ENCODE measurements at places on chromosomes 3 and 15.

DNA sequence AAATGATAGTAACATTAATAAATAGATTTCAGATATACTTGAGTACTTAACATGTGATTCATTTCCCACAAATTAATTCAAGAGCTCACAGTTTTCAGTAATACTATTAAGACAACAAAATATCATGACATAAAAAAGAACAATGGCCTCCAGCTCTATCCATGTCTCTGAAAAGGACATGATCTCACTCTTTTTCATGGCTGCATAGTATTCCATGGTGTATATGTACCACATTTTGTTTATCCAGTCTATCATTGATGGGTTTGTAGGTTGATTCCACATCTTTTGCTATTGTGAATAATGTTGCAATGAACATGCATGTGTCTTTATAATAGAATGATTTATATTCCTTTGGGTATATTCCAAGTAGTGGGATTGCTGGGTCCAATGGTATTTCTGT is 1012.8 kb upstream of the ALCAM start:
- DNase-seq = no peak

GRCh38 chr3:54251705-54252104 is 129.4 kb downstream of the CACNA2D3 start:
- no peak for DNase-seq

GRCh38 chr3:194871864-194872668 is 186.4 kb downstream of the FAM43A start:
- no peak for DNase-seq

GRCh38 chr3:101009386-101009785 is 16.2 kb upstream of the ABI3BP start:
- DNase-seq = no peak

DNA sequence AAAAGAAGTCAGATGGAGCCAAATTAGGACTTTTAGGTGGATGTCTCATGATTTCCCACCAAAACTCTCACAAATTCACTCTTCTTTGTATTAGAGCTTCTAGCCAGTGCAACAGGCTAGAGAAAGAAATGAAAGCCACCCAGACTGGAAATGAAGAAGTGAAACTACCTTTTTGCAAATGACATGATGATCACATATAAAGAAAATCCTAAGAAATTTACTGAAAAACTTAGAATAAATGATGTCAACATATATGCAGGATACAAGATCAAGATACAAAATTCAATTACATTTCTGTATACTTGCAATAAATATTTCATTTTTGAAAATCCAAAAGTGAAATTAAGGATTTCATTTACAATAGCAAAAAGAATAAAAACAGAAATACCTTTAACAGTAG is 110.8 kb downstream of the LRIG1 start:
- no peak for DNase-seq

DNA sequence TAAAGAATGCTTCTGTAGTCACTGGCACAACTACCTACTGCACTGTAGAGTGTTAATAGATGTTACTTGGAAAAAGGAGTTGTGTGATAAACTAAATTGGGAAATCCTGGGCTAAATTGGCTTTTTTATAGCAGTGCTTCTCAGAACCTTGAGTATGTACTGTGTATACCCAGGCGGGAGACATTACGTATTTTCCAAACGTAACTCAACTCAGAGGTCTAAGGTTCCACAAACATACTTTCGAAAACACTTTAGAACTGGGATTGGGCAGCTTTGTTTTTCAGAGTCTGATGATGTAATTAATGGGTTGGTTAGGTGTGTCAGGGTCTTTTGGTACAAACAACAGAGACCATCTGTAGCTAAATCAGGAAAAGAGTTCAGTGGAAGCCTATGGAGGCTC is 53.5 kb upstream of the CHST2 start:
- DNase-seq = no peak

GRCh38 chr3:171385086-171385485 is 75.1 kb downstream of the TNIK start:
- no peak for DNase-seq

GRCh38 chr3:14227856-14228255 is 49.2 kb downstream of the LSM3 start:
- DNase-seq = no peak

GRCh38 chr15:78033864-78034263 is 43.6 kb downstream of the TBC1D2B start:
- peak; percentile 76 for DNase-seq

GRCh38 chr3:133763797-133764683 is 17.8 kb downstream of the TF start:
- no peak for DNase-seq

DNA sequence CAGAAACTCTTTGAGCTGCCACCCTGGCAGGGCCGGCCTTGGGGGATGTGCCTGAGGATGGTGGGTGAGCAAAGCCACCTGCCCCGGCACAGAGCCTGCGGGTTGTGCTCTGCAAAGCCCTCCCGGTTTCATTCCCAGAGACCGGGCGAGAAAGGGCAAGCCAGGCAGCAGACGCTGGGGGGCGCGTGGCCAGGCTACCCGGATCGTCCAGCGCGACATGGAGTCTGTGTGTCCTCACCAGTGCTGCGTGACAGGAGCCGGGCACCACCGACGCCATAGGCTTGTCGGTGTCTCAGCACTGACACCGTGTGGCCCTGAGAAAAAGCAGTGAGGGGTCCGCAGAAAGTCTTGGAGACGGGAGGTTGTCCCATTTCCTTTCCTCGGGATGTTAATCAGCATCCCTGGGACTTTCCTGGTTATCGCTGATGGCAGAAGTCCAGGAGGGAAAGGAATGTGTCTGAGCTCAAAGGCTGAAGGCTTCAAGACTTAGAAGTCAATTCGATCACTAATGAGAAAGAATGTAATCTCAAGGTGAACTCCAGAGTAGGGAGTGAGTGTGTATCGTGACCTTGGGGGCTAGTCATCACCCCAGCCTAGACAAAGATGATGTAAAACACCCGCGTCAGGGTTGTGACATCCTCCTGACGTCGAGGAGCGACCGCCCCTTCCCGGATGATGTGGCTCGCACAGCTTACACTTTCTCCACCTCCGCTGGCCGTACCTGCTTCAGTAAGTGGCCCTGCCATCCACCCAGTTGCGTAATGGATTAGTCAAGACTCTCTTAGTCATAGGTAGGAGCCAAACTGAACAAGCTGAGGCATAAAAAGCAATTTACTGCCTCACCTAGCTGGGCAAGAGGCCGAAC is 36.3 kb upstream of the PLA2G4E start:
- DNase-seq = peak; percentile 58
